Stimulated activated CD8-positive, alpha-beta memory T cell treated with anti-CD3 and anti-CD28 coated beads, Interleukin-2, amount 100 ng/mL, for 48 hours (primary cell): ENCODE measurements at places on chromosomes 3 and 15.

- DNase-seq: no peak
Measured at GRCh38 chr3:124997303-124998246, 58.2 kb downstream of the HEG1 start.

DNA sequence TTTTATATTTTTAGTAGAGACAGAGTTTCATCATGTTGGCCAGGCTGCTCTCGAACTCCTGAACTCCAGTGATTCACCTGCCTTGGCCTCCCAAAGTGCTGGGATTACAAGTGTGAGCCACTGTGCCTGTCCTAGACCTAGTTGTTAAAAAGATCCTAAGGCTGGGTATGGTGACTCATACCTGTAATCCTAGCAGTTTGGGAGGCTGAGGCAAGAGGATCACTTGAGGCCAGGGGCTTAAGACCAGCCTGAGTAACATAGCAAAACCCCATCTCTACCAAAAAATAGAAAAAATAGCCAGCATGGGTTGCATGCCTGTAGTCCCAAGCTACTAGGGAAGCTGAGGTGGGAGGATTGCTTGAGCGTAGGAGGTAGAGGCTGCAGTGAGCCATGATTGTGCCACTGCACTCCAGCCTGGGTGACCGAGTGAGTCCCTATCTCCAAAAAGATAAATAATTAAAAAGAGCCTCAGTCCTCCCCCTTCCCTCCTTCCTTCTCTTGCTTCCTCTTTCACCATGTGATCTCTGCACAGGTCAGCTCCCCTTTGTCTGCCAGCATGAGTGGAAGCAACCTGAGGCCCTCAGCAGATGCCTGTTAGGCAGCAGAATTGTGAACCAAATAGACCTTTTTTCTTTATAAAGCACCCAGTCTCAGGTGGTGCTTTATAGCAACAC lies 9.8 kb upstream of the FNDC3B start:
- no peak for DNase-seq

GRCh38 chr15:63849906-63850305 lies 16.2 kb upstream of the HERC1 start:
- no peak for DNase-seq

GRCh38 chr15:61750271-61751084 lies 309.8 kb downstream of the VPS13C start:
- no peak for DNase-seq

- no peak for DNase-seq
Measured at GRCh38 chr3:194379651-194380050, 10.1 kb upstream of the LRRC15 start.

DNA sequence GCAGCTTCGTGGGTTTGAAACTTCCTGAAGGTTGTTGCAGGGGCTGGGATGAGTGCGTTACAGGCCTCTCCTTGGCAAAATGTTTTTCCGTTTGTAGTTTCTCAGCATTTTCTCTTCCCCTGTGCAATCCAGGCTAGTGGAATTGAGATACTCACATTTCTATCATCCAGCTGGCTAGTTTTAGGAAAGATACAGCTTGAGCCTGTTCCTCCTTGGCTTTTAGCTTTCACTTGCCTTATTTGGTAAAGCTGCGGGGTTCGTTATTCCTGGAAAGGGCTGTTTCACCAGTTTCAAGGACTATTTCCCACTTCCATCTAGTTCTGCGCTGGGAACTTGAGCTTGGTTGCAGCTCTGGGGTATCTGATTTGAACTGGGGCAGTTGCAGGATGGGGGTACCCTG lies 90.3 kb downstream of the ITPR1 start:
- no peak for DNase-seq

DNA sequence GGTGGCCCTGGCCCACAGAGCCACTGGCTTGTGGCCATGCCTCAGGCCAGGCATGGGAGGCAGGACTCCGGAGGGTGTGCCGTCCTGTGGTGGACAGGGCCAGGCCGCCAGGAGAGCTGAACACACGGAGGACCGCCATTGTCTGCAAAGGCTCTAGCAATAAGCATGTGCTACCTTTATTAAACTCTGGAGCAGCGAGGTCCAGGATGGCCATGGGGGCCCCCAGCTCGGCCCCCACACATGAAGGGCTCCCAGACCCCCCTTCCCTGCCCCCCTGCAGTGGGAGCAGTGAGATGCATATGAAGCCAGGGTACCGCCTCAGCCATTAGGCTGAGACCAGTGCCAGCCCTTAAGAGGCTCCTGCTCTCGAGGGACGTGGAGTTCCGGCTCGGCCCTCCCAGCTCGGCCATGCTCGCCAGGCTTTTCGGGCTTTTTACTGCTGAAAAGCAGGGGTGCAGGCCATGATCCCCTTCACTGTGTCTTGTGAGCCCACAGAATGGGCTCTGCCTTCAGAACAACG lies 2.7 kb downstream of the AMIGO3 start:
- no peak for DNase-seq

GRCh38 chr15:79724312-79724711 lies 172.5 kb downstream of the MTHFS start:
- DNase-seq: no peak

- no peak for DNase-seq
Measured at GRCh38 chr3:138818185-138818860, 16.4 kb downstream of the PIK3CB start.
